ENCODE measurements at places on chromosomes 1 and 21.
A peak's percentile ranks its signal among the peaks of the same experiment; 100 is the strongest.

DNA sequence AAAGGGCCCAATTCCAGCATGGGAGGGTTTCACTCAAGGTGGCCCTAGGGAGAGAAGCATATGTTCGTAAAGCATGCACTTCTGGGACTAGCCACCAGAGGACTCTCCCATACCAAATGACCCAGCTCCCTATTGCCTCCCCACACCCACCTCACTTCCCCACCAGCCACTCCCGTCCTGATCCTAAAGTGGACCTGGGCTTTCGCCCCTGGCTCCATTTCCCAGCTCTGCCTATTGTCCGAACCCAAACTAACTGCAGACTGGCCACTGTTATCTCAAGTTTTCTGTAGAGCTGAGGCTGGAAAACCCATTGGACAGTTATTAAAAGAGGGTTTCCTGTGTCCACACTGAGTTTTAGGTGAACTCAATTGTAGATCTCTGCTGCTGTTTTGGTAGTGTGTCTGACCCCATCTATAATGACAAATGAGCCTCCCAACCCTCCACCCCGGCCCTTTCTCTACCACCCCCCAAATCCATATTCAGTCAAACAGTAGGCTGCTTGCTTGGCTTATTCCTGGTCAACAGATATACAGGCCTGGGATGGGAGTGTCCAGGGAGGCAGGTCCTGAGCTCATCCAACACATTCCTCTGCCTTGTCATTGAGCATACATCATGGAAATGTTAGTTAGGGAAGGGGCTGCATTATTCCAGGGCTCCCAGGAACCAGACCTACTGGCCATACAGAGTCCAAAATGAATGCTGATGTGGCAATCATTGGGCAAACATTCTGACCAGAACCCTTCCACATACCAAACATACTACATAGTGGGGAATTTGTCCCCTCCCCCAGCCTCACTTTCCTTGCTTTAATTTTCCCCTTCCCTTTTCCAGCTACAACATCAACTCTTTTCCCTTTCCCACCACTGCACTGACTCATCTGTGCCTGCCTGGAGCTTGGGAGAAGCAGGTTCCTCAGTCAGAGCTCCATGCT is 59.2 kb downstream of the ABCA4 start:
- peak; percentile 8 for DNase-seq

GRCh38 chr1:29849038-29849750 is 612.9 kb downstream of the PTPRU start:
- peak; percentile 16 for DNase-seq

DNA sequence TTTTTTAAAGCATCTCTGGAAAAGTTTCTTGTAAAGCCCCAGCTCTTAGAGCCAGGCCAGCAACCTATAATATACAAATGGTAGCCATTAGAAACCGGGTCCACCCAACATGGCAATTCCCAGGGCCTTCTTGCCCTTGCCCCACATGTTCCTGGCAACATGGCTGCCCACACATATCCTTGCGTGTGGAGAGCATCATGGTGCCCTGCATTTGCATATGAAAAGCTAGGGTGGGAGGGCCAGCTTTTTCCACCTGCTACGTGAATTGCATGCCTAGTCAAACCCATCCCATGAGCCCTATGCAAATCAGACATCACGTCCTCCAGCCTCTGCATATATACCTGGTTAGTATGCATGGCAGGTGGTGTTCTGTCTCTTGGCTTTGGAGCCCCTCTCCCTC is 88.2 kb downstream of the RABGAP1L start:
- DNase-seq: no peak

DNA sequence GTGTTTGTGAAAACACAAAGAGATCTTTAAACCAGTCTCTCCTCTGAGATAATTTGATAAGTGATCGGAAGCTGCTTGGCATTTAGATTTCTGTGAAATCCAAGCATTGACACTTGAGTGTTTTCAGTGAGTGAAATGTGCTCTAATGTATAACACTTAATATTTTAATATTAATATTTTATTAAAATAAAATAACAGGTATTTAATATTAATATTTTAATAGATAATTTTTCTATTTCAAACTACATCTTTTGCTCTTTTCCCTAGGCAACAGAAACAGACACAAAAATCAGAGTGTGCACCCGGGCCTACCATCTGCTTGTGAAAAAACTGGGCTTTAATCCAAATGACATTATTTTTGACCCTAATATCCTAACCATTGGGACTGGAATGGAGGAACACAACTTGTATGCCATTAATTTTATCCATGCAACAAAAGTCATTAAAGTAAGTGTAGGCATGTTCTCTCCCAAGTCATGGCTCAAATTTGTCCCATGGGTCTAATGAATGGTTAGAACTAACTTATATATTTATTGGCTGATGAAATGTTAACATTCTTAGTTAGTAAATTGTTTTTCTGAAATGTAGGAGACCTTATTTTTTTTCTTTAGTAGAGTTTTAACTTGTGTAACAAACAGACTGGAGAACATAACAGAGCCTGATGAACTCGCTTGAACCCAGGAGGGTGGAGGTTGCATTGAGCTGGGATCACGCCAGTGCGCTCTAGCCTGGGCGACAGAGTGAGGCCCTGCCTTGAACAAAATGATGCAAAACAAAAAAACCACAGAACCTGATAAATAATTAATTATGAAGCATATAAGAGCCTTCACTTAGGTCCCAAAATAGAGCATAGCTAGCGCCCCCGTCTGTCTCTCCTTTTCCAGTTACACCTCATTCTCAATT is 55.2 kb downstream of the MTR start:
- DNase-seq: no peak

GRCh38 chr1:23169727-23170335 is 1.2 kb upstream of the LUZP1 start:
- DNase-seq: peak; percentile 8

DNA sequence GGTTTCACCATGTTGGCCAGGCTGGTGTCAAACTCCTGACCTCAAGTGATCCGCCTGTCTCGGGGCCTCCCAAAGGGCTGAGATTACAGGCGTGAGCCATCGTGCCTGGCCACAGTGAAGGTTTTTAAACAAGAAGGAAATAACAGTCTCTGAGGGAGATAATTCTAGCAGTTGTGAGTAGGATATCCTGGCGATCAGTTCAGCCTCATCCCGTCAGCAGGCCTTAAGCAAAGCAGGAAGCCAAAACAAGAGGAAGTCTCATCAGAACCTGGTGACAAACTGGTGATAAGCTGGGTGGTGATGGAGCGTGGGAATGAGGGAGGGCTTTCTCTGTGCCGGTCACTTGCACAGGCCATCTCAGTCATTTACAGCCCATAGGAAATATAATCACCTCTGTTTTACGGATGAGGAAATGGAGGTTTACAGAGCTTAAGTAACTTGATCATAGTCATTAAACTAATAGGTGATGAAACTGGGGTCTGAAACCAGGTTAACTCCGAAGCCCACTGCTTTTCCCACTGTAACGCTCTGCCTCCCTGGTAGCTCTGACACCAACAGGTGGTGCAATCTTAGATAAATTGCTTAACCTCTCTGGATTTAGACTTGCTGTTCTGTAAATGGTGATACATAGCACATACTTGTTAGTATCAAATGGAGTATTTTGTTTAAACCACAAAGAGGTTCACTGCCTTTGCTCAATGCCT is 40.8 kb upstream of the A3GALT2 start:
- DNase-seq: no peak

GRCh38 chr1:115706587-115707425 is 61.7 kb downstream of the CASQ2 start:
- no peak for DNase-seq

DNA sequence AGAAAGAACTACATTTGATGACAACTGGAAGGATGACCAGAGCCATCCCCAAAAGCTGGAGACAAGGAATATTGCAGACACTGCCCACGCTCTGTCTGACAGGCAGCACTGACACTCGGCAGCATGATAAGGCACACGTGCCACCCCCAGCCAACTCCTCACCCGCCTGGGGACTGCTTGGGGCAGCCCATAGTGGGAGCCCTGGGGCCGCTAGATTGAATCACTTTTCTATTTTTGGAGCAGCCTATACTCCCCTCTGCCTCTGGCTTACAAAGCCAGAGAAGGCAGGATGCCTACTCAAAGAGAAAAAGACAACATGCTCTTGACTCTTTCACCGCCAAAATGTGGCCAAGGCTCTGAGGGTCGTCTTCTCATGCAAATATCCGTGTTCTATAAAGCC is 1.3 kb downstream of the SMG5 start:
- peak; percentile 54 for DNase-seq

DNA sequence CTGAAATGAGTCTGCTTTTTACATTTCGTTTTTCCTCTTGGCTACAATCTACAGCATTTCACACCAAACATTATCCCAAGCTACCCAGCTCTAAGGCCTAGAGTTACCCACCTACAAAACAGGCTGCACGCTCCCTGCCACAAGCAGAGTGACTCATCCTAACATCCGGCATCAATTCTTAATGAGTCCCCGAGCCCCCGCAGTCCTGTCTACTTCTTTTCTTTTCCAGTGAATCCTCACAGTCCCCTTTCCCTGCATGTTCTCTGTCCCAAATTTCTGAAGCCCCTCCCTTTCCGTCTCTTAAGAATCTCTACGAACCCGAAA is 650 bp downstream of the PCNX2 start:
- peak; percentile 16 for DNase-seq

All from activated T-cell treated with anti-CD3 and anti-CD28 coated beads for 48 hours (primary cell).